ENCODE measurements at places on chromosomes 1 and 21.

GRCh38 chr1:87052400-87052799, 138.0 kb downstream of the HS2ST1 start:
- no peak for DNase-seq

GRCh38 chr1:153977250-153978240, at the start of gene JTB:
Gene JTB, minus strand, starts transcription at chr1:153977674. Its CDS starts 422 bp downstream, at chr1:153977252.
- DNase-seq = peak; percentile 73

GRCh38 chr1:208782186-208782585, 538.0 kb upstream of the PLXNA2 start:
- DNase-seq = no peak

- no peak for DNase-seq
Observed at GRCh38 chr1:35605867-35606182, 32.7 kb downstream of the TFAP2E start.

DNA sequence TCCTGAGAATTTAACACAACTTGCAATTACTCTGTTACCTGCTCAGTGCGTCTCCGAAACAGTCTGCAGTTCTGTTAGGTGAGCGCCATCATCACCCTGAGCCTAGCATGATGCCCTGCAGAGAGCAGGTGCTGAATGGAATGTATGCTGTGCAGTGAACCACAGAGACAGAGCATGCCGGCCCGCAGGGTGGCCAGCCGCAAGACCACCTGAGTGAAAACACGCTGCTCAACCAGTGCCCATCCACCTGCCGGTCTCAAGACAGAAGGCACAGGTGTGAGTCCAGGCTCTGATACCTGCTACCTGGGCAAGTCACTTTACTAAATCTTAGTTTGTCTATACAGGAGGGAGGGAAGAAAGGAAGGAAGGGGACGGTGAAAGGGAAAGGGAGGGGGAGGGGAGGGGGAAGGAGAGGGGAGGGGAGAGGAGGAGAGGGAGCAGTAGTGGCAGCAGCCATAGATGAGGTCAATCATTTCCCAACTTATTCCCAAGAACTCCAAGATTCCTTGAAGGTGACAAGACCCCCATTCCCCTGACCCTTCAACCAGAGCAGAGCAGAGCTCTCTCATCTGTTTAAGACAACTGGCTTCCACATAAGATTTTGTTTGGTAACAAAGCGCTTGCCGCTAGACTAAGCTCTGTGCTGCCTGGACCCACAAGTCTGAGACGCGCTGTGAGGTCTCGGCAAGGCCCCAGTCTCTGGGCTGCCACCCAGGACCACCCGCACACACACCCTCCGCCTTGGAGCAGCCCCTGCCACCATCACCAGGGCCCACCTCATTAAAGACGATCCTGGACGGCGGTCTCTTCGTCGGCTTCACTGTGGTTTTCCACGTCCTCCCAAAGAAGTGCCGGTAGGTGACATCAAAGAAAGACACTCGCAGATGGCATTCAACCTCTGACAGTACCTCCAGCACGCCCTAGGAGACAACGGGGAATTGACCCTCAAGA, 14.5 kb downstream of the NPHP4 start:
- no peak for DNase-seq

DNA sequence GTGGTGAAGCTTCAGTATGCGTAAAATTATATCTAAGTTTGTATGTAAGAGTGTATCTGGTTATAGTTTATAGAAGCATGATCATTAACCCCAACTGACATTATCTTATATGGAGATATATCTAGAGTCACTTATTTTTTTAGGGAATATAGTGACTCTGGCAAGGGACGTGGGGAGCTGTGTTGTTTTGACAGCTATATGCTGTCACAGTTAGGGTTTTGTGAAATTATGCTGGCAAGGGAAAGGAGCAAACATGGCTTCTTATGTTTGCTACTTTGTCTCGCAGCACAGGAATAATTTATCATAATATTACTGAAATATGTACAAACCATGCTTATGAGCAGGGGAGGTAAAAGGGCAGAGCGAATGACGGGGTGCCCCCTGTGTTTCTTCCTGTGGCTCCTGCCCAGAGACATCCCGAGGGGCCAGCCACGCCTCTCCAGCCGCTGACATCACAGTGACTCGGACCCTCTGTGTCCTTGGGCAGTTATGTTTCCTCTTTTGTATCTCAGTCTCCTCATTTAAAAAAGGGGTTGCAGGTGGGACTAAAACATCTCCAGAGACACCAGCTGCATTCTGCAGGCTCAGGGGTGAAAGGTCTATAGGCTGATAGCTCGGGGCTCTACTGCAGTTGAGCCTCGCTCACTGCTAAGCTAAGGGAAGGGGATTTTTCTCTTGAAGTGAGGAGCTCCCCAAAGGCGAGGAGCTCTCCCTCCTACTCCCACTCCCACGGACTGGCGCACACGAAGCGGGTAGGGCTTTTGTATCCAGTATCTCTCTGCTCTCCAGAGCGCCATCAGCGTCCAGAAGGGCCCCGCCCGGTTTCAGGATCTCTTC, 14.9 kb downstream of the A3GALT2 start:
- DNase-seq = no peak

DNA sequence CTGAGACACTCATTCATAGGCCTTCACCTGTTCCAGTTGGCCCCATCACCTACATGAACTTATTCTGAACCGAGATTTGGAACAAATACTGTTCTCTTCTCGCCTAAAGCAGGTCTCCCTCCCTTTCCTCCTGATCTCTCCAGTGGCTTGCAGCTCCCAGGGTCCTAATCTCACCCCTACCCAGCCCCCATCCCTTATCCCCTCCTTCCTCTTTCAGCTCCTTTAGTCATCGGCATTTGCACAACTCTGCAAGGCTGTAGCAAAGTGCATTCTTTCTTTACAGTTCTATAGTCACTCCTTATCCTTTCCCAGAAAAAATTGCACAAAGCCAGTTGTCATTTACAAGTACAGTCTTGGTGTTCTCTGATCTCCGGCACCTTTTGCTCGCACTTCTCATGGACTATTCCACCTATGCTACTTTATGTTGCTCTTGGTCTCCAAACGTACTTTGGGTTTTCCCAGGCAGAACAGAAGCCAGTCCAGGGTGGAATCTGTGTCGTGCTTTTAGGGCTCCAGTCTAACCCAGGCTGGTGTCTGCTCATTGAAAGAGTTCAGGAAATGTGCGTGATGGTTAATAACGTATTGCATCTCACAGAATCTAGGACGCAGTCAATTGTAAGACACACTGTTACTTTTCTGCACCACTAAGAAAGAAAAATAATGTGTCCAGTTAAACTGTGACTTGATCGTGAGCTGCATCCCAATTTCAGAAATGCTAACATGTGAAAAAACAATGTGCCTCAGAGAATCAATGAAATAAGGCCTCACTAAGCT, 965 bp downstream of the ABCA4 start:
- DNase-seq = no peak
